ENCODE measurements at places on chromosomes 7 and 10.

DNA sequence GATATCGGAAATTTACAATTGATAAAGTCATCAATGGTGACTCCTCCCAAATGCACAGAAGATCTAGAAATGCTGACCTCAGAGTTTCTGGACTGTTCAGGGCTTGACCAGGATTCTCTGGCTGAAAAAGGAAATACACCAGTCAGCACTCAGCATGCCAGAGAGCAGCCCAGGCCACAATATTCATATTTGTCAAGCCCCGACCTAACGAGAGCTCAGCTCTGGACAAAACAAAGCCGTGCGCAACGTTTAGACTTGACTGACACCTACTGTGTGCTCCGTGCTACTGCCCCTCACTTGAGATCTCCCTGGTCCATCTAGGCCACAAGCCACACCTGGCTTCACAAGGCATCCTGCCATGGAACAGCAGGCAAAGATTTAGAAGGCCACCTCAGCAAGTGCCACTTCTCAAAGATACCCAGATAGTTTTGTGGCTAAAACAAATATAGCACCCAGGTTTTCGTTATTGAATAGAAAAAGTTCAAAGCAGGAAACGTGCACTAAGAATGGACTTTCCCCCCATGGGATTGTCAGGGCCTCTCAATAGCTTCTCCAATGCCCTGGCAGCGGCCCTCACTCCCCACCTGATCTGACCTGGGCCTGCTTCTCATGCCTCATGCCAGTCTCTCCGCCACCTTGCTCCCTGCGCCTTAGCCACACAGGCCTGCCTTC, 218.3 kb downstream of the FAM107B start:
- no peak for DNase-seq
- peak overlapping the region; percentile 10 for H3K27ac ChIP-seq
- no peaks in the 10 kb centered on the region for H3K36me3 ChIP-seq
- peaks cover 19% of the 10 kb centered on the region for H3K4me1 ChIP-seq
- no peaks in the 10 kb centered on the region for H3K27me3 ChIP-seq

DNA sequence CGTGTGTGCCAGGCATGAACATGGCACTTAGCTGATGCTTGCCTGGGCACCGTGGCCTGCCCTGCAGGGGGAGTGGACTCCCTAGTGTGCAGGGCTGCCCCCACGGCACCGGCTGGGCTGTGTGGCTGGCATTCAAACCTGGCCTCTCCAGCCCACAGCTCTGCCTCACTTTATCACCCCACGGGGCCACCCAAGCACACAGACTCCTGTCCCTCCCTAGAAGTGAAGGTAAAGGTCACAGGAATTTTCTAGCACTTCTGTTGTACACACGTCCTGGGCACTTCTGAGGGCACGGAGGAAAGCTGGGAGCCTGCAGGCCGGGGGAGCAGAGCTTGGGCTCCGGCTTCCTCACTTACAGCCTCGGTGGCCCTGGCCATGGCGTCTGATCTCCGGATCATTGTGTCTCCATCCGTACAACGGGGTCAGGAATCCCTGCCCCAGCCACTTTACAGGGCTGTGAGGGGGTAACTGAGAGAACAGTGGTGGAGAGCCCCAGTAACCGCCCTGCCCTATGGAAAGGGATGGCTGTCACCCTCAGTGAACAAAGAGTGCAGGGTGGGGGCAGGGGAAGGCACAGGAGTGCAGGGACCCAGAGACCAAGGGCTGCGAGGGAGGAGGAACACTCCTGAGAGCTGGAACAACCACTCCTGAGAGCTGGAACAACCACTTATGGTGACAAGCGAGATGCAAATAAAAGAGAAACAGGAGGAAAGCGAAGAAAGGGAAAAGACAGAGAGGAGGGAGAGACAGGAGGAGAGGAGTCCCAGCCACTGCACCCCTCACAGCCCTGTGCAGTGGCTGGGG, 3.9 kb upstream of the PYROXD2 start:
- no peaks in the 10 kb centered on the region for H3K27me3 ChIP-seq
- peaks cover 35% of the 10 kb centered on the region for H3K4me1 ChIP-seq
- no peak overlapping the region for H3K4me3 ChIP-seq

- no peaks in the 10 kb centered on the region for H3K27me3 ChIP-seq
- peaks cover 84% of the 10 kb centered on the region for H3K36me3 ChIP-seq
- no peak overlapping the region for H3K27ac ChIP-seq
Measured at GRCh38 chr7:111796671-111797070, 234.4 kb upstream of the IMMP2L start.

GRCh38 chr10:114195079-114195478, 15.9 kb downstream of the TDRD1 start:
- no peaks in the 10 kb centered on the region for H3K36me3 ChIP-seq
- H3K4me1 ChIP-seq: no peaks in the 10 kb centered on the region
- no peak for DNase-seq
- H3K27me3 ChIP-seq: no peaks in the 10 kb centered on the region
- H3K4me3 ChIP-seq: no peak overlapping the region

DNA sequence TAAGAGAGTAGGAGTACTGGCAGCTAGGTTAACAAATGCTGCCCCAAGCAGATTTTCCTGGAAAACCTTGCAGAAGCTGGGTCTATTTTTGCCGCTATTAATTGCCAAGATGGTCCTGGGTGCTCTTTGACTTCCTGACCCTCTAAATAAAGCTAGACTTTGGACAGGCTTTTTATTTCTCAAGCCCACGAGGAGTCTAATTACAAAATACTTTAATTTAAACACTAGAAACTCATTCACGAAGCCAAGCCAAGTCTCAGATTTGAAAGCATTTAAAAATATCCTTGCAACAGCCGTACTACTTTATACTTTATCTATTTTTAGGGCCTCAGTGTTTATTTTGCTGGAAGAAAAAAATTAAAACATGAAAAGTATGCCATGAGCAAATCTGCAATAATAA, 45.1 kb downstream of the TMEM26 start:
- H3K36me3 ChIP-seq: no peaks in the 10 kb centered on the region
- no peaks in the 10 kb centered on the region for H3K27me3 ChIP-seq
- H3K4me1 ChIP-seq: peaks cover 5% of the 10 kb centered on the region

GRCh38 chr10:123044391-123044790, 35.6 kb downstream of the ACADSB start:
- no peak overlapping the region for H3K4me3 ChIP-seq
- H3K4me1 ChIP-seq: no peaks in the 10 kb centered on the region
- DNase-seq: no peak
- H3K36me3 ChIP-seq: peaks cover 67% of the 10 kb centered on the region
- no peak overlapping the region for H3K27ac ChIP-seq

GRCh38 chr7:27124096-27124901, 6.3 kb downstream of the HOXA4 start:
- no peak overlapping the region for H3K27ac ChIP-seq
- no peak for DNase-seq
- H3K36me3 ChIP-seq: no peaks in the 10 kb centered on the region
- peaks cover 98% of the 10 kb centered on the region for H3K27me3 ChIP-seq
- no peak overlapping the region for H3K4me3 ChIP-seq
- no peaks in the 10 kb centered on the region for H3K4me1 ChIP-seq

DNA sequence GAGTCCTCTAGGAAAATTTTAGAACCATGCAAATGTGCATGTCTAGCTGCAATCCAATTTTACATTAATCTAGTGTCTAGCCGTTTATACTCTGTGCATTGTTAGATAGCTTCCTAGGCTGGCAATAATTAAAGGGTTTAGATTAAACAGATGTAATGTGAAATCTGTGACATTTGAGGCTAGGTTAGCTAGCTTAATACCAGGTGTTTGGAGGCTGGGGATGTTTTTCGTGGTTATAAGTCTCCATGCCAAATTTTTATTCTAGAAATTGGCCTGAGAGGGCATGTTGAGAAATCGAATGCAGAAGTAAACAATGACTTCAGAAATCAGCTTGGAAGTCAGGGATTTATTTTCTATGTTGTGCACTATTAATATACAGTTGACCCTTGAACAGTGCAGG, 94.2 kb downstream of the ST7 start:
- no peaks in the 10 kb centered on the region for H3K27me3 ChIP-seq
- H3K4me3 ChIP-seq: no peak overlapping the region
- no peak overlapping the region for H3K27ac ChIP-seq
- H3K36me3 ChIP-seq: no peaks in the 10 kb centered on the region

Measured in left ventricle myocardium inferior (tissue), 1 donor.